ENCODE measurements at places on chromosomes 12 and 14.
A peak's percentile ranks its signal among the peaks of the same experiment; 100 is the strongest.

- no peak for DNase-seq
Measured at GRCh38 chr12:131091413-131091975, 137.8 kb downstream of the ADGRD1 start.

DNA sequence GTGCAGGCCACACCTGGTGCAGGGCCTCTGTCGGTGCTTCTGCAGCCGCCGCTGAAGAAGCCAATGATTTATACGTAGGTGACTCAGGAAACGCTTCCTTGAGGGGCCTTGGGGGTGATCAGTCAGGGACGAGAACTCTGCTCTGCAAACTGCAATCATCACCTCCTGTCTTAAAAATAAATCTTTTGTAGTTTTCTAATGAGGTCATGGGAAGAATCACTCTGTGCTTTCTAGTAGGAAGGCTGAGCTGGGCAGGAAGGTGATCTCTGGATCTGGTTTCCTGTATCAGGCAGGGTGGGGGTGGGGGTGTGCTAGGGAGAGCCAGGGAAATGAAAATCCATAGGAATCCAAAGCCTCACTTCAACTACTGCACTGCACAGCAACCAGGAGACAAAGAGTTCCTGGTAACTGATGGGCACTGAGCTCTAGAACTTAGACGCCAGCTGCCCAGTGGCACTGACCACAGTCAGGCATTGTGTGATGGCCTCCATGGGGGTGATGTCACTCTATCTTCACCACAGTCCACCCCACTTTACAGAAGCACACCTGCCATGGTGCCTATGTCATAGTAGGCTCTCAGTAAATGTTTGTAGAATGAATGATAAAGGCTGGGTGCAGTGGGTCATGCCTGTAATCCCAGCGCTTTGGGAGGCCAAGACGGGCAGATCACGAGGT lies 292.4 kb upstream of the PWP1 start:
- DNase-seq, result no peak

DNA sequence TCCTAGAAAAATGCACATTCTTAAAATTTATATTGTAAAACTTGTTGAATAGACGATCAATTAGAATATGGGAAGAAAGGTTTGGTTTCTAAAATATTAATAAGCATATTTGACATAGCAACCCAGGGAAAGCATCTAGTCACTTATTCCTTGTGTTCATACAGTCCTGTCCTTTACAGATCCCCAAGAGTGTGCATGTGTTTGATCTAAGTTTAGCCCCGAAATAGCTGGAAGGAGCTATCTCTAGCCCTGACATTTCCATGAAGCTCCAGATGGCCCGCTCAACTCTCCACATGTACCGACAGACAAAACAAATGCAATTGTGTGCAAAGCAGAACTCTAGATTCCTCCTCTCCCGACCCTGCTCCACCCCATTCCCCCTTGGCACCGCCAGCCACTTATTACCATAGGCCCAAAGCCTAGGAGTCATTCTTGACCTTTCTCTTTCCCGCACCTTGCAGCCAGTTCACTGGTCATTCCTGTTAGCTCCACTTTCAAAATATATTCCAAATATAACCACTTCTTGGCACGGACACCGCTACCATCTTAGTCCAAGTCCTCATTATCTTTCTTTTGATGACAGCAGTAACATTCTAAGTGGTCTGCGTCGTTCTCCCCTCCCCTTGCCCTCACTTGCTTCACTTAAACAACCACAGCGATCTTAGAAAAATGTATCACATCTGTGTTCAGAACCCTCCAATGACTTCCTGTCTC lies 45.4 kb upstream of the GZMB start:
- DNase-seq, result peak; percentile 36

GRCh38 chr12:116324654-116325335 lies 47.3 kb upstream of the MED13L start:
- DNase-seq, result no peak

GRCh38 chr12:52772772-52773171 lies 4.4 kb downstream of the KRT76 start:
- no peak for DNase-seq

GRCh38 chr14:69990323-69990722 lies 111.1 kb downstream of the SMOC1 start:
- no peak for DNase-seq

- DNase-seq, result no peak
Measured at GRCh38 chr12:115341442-115341841, 657.5 kb upstream of the TBX3 start.

Data from CD4-positive, alpha-beta T cell treated with Interleukin-10 for 1 hour (primary cell).